ENCODE measurements at places on chromosomes 3 and 15. TPM values are rescaled to one million over a fixed set of nuclear protein-coding genes. Genes with fewer than 3 reads are reported as not detected.

DLEC1 gene
- polyA plus RNA-seq: 2.9 TPM

GRCh38 chr3:197269024-197269423, 29.4 kb downstream of the DLG1 start:
- DNase-seq: no peak

DNA sequence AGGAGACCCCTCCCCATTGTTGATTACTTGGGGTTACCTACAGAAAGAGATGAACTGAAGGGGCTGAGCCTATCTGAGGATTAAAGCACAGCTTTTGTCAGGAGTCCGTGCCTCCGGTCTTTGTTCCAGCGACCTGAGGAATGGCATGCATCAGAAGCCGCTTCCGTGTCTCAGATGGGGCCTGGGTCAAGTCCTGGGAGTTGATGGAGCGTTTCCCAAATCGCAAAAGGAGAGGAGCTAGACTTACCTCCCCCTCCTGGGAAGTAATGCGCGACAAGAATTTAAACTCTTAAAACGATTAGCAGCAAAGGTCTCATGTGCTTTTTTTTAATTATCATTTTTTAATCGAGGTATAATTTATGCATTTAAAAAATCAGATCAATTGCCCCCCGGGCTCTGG, 983 bp upstream of the ALDH1A3 start:
- no peak for DNase-seq

DNA sequence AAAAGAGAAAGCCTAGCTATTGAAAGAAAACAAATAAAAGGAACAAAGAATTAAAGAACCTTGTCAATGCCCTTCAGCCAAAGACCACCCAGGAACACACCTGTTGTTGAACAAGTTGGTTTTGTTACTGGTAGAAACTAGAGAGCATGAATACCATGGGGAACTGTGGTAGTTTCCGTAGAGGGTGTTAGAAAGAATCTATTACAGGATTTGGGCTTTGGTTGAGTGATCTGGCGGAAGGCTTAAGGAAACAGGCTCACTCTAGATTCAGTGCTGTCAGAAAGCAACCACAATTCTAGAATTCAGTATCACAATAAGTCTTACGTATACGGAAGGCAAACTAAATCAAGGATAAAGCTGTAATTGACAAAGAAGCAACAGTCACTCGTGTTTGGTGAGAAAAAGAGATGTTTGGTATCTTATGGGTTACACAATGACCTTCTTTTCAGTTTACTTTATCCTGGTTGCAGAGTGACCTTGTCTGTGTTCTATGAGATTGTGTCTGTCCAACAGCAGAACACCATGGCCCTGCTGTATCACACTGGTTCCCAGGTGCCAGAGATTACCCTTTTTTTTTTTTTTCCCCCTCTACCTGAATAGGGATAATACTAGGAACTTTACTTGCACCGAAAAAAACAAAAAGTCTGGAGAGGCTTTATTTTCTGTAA, 265.9 kb downstream of the SHQ1 start:
- DNase-seq: no peak

- DNase-seq: no peak
Measured at GRCh38 chr3:81554801-81555200, 206.6 kb downstream of the GBE1 start.

- DNase-seq: no peak
Measured at GRCh38 chr3:17964108-17964507, 221.7 kb upstream of the TBC1D5 start.

DNA sequence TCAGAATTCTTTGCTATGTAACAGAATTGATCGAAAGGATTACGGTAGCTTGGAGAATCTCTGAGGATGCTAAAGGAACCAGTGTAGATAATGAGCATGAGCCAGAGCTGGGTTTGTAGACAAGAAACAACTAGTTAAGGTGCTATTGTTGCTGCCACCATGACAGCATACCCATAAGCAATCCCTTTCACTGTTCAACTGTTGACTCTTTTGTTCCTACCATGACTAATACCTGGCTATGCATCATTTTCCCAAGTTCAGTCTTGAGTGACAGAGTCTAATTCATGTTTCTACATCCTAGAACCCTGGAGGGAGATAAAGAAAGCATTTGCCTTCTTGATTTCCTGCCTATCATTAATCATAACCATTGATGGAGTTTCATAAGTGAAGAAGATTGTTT, 600.3 kb downstream of the OTOL1 start:
- DNase-seq: no peak

GRCh38 chr15:49088996-49089395, 42.8 kb upstream of the SECISBP2L start:
- no peak for DNase-seq

Data from left lung (tissue), 14 donors.